Spinal cord (tissue), 10 donors: ENCODE measurements at places on chromosomes 12 and 14.

DNA sequence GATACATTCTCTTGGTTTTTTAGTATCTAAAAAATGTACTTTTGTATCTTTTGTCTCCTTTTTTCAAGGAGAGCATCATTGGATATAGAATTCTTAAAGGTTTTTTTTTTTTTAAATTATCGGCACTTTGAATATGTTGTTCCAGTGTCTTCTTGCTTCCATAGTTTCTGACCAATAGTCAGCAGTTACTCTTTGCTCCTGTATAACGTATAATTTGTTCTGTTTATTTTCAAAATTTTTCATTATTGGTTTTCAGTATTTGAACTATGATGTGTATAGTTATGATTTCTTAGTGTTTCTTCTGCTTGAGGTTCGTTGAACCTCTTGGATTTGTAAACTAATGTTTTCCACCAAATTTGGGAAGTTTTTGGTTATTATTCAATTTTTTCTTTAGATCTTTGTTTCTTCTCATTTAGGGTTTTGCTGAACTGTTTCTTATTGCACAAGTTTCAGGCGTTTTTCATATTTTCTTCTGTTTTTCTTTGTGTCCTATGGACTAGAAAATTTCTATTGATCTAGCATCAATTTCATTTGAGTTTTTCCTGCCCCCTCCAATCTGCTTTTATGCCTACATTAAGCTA, 93.9 kb downstream of the PLBD1 start:
- DNase-seq = peak; percentile 23

DNA sequence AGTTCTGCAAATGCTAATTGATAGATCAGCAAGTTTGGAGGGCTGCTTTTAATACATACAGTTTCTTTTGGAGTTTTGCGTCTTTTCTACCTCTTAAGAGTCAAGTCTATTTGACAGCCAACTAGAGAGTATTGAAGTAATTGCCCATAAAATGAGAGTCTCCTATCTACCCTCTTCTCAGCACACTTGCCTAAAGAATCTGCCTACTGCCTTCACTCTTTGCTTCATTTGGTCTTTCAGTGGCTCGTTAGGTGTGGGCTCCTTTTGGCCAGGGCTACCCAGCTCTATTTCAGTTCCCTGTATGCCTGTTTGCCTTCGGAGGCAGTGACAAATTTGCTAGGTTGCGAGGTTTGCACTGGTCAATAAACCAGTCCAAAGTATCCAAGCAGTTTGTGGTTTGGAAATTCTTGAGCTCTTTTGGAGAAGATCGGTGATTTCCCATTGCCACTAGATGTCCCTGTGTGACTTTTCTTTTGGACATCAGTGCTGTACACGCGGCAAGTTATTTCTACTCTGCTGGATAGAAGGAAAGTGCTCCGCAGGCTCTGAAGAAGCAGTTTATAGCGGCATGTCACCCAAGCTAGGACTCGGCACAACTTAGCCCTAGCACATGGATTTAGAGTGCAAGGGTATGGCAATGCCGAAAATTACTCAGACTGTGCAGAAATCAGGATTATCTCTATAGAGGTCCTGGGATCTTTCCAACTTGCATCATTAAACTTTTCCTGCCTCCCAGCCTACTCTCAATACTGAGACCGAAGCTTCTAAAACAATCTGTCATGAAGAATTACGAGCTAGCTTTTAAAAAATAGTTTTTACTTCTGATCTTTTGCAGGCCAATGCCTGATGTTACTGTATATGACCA, 38.6 kb downstream of the MGST1 start:
- DNase-seq = peak; percentile 91

DNA sequence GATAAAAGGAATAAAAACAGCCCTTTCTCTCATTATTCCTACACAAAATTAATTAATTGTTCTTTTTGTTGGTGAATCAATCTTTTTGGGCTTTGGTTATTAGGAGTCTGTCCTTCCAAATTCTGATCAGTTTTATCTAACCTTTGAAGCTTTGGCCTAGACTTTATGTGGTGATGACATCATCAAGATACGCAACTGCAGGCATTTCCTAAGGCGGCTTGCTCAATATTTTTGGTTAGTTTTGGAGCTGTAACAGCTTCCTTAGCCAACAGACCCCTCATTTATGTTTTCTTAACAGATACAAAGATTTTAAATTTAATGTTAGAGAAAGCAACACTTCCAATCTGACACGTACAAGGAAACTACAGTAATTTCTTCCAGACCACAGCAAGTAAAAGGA, 87.8 kb upstream of the PDE3A start:
- no peak for DNase-seq

DNA sequence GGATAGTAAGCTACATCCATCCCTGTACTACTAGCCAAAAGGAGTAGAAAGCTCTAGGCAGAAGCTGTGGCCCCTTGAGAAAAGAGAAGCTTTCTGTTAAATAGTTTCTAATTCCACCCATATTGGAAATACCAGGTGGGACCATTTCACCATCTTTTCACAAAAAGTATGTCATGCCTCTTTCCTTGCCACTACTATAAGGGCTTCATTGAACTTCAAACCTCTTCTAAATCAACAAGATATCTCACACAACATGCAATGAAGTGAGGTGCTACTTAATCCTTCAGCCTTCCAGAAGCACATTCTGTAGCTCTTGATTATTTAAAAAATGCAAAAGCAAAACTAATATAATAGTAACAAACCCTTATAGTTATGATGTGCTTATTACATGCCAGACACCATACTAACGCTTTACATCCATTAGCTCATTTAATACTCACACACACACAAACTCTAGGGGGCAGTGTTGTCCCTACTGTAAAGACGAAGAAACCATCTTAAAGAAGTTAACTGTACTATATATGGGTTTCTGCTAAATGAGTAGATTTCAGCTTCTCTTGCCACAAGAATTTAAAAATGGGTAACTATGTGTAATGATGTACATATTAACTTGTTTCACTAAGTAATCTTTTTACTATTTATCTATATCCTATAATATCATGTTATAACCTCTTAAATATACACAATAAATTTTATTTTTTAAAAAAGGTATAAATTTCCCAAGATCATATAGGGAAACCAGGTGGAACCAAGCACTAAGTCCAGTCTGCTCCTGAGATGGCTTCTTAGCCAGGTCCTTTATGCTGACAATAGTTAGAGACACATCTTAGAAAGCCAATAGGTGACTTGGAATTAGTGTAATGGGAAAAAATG, 124.4 kb downstream of the RPS29 start:
- no peak for DNase-seq

GRCh38 chr12:32997471-32997870, 100.9 kb upstream of the PKP2 start:
- DNase-seq = peak; percentile 14

DNA sequence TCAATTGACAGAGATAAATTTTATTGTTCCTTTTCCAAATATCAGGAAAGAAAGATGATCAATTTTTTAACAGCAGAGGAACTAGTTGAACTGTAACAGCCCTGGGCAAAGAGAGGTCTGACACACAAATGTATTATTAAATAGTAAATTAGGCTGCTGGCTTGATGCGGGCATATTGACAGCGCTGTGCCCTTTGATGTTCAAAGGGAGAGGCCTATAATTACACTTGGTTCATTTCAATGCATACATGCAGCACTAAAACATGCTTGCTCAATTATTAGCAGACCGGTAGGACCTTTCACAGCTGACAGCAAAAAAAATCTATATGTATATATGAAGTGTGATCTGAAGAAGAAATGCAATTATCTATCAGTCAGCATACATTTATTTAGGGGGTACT, 219.8 kb downstream of the SLC2A13 start:
- no peak for DNase-seq

GRCh38 chr12:1580526-1580925, 13.9 kb downstream of the FBXL14 start:
- DNase-seq = no peak

GRCh38 chr14:77039285-77040058, 11.0 kb upstream of the IRF2BPL start:
- peak; percentile 91 for DNase-seq

GRCh38 chr14:93112891-93113677, 2.6 kb downstream of the ITPK1 start:
- DNase-seq = peak; percentile 89

- no peak for DNase-seq
Observed at GRCh38 chr14:104593241-104593701, 11.3 kb downstream of the TMEM179 start.

GRCh38 chr12:121590476-121591143, 9.8 kb upstream of the KDM2B start:
- no peak for DNase-seq

DNA sequence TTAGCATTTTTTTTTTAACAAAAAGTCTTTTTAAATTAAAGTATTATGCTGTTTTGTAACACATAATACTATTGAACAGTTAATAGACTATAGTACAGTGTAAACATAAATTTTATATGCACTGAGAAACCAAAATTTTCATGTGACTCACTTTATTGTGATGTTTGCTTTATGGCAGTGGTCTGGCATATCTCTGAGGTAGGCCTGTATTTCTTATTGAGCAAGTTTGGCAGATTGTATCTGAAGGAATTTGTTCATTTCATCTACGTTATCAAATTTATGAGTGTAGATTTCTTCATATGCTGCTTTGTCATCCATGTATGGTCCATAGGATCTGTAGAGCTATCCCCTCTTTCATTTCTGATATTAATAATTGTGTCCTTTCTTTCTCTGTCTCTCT, 78.8 kb upstream of the PDE3A start:
- DNase-seq = no peak
